Stimulated activated CD4-positive, alpha-beta T cell treated with anti-CD3 and anti-CD28 coated beads, Interleukin-1b, Interleukin-23, amount 100 ng/mL, for 4 hours (primary cell): ENCODE measurements at places on chromosomes 6 and 20.

DNA sequence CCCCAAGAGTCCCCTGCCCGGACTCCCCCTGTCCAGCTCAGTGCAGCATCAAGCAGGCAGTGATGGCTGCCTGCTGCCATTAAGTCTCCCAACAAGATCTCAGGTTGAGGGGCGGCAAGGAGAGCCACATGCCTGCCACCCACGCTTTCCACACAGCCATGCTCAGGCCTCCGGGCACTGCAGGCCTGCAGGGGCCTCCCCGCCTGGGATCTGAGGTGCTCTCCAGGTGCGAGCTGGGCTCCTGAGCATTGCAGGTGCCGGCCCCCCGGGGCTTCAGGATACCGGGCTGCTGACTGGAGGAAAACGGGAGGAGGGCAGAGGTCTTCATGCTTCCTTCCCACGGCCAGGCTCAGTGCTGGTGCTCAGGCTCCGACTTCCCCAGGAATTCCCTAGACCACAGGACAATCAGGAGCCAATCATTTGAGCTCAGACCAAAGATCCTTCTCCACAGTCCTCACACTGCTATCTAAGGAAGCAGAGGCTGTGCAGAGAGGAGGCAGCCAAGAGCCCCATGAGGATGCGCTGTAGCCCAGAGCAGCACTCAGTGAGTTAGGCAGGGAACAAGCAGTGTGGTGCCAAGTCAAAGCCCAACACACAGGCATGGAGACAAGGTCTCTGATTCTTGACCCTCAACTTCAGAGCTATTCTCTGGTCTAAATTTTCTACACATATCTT lies 52.7 kb downstream of the PYGB start:
- DNase-seq: no peak

DNA sequence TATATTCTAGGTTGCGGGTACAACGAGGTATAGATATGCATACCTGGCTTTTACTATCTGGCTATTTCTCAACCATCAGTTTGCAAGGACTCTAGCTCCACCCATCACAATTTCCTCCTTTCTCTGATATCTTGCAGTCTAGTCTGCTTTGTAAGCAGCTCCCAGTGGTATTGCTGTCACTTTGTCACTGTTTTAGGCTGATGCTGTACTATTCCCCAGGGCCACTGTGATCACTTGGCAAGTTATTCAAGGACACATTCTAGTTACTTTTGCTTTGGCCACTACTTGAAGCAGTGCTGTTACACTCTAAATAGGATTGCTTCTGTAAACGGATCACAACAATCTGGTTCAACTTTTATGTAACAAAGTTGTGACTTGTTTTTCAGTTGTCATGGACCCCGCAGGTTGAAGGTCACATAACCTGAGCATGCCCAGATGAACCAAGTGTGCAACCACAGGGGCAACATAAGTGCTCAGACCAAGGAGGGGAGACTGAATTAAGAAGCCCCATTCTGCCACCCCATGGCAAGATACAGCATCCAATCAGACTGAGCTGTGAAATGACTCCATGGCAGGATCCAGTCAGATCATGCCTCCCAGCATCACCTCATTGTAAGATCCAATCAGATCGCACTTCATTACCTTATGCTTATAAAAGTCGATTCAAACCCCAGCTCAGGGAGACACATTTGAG lies 588.4 kb upstream of the CITED2 start:
- no peak for DNase-seq

DNA sequence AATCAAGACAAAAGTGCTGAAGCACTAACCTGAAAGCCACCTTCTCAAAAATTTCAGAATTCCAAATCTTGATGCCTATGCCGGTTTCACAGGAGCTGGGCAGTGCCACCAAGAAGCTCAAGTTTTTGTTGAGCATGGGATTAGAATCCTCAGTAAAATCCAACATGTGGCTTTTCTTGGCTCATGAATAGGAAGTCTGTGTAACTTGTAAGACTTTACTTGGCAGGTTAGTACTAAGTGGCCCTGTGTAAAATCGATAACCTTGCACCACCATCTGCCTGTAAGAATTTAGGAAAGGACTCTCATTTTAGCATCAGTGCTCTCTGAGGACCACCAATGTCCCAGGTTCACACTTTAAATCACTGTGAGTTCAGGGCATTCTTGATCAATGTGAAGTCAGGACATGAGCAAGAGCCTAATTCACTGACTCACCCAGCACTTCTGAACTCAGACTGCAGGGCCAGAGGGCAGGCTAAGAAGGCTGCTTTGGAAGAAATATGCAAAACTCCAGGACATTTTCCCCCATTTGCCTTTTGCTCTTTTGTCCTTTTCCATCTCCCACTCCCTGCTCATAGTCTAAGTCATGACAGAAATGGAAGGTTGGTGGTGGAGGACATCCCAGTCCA lies 113.2 kb downstream of the EDN1 start:
- no peak for DNase-seq

DNA sequence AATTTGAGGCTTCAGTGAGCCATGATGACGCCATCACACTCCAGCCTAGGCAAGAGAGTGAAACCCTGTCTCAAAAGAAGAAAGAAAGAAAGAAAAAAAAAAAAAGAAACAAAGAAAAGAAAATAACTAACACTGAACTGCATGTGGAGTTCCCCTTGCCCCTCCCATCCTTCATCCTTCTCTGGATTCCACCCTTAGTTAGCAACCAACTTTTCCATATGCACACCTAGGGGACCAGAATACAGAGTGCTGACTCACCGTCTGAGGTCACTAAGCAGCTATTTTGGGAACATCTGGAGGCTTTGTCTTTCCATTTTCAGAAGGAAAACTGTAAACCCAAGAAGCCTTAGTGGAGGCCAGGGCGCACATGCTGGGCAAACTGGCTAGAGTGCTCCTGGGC lies 257.4 kb downstream of the MAFB start:
- DNase-seq: no peak

DNA sequence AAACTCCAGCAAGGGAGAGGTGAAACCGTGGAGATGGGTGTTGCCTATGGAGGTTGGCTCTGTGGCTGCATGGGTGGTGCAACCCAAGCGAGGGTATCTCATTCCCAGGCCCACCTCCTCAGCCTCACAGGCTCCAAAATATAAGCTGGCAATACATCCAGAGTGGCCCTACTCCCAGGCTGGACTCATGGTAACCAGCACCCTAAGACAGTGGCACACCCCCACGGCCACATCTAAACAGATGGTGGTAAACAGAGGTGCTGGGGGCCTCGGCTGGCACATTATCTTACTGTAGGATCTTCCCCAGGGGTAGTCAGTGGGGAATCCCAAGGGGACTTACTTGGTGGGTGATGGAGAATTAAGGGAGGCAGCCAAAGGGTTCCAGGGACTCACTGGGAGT lies 33.7 kb upstream of the CCND3 start:
- no peak for DNase-seq

DNA sequence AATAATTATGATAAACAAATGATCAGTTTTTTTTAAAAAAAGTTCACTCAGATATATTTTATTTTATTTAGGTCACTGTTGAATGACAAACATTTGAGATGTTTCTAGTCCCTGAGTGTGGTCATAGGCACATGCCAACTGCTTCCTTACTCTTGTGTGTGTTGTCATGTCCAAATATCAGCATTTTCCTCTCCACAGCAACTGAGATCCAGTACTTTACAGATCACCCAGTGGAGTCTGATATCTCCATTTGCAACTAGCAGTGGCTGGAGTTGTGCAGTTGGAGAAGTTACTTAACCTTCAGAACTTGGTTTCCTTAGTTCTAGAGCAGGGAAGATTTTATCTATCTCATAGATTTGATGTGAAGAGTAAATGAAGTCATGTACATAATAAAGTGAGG lies 101.3 kb downstream of the MYB start:
- DNase-seq: no peak

GRCh38 chr6:74507649-74508048 lies 698.2 kb downstream of the COL12A1 start:
- no peak for DNase-seq

DNA sequence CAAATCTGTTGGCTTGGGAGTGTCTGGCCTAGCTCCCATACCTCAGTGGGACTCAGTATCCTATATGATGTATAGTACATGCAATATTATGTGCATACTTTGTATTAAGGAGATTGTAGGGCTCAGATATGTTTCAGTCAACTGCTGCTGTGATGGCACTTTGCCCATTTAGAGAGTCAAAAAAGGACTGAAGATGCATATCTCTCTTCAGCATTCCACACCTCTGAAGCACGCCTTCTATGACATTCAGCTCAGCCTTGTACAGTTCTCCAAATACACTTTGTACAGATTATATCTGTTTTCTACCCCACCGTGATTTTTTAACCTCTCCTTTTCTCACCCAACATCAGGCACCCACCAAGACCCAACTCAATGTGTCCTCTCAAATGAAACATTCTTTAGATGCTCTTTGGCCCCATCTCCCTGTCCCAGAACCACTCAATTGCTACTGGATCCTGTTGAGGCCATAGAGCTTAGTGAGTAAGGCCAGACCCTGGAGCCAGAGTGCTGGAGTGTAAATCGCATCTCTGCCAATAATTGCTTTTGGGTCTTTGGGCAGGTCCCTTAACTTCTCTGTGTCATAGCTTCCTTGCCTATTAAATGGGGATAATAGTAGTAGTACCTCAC lies 15.6 kb downstream of the ENPP1 start:
- no peak for DNase-seq

- no peak for DNase-seq
These were observed 21.8 kb upstream of the DACT2 start for GRCh38 chr6:168341280-168341900.

GRCh38 chr6:38171997-38172738 lies 352.6 kb downstream of the ZFAND3 start:
- no peak for DNase-seq

DNA sequence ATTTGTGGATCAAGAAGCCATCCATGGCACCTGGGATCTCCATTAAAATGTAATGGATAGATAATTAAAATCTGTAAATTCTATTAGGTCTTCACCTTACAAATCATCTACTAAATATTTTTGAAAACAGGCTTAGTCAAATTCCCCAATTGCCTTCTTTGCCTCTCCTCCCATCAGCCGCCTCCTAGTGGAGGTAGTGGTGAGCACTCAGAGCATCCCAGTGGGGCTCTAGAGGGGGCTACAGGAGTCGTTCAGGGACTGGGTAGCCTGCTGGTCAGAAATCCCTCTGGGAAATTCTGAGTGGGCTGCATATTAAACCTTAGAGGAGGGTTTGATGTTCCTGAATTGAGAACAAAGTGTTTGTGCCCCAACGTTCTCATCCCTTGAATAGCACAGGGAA lies 20.8 kb upstream of the PAX1 start:
- DNase-seq: no peak

DNA sequence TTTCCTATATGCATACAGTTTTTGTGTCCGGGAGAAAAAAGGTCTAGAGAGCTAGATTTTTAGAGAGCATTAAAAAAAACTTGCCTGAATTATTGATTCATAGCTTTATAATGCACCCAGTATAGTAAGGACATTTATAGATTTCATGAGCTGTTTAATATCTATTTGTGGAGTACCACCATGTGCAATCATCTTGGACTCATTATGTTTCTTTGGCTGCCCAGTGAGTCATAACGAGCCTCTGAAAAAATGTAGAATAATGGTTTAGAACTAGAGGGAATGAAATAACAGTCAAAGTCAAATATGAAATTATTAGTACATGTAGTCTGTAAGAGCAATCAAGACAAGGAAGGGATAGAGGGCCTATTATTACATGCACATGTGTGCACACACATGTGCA lies 350.0 kb downstream of the CD83 start:
- no peak for DNase-seq

GRCh38 chr20:57475388-57476083 lies 49.4 kb downstream of the CTCFL start:
- DNase-seq: no peak

DNA sequence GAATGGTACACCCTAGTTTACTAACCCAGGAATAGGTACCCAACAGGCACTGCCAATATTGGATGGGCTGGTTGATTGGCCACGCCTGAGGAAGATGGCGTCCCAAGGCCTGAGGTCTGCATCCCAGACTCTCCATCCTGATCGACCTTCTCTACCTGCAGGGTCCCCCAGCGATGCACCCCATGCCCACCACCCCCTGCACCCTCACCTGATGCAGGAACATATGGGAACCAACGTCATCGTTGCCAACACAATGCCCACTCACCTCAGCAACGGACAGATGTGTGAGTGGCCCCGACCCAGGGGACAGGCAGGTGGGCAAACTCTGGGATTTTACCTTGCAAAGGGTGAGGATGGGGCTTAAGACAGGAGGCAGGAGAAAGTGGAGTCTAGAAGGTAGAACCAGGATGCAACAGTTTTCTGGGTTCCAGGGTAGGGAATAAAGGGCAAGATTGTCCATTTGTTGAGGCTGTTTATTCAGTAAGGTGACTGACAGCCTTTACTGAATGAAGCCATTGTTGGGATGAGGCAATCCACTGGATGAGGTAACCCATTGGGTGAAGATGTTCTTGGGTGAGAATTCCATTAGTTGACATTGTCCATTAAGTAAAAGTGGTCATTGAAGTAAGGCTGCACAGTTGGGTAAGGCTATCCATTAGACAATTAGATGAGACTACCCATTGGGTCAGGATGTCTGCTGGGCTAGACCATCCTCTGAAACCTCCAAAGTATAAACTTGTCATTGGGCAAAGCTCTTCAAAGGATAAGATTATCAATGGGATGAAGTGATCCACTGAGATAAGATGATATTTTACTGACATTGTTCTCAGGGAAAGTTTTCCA lies 47.3 kb upstream of the TTPAL start:
- no peak for DNase-seq

GRCh38 chr20:45229264-45230056 lies 8.3 kb downstream of the SEMG2 start:
- peak; percentile 28 for DNase-seq

GRCh38 chr6:137829641-137830083 lies 37.4 kb upstream of the TNFAIP3 start:
- DNase-seq: no peak

GRCh38 chr6:49342410-49342809 lies 120.6 kb downstream of the MMUT start:
- DNase-seq: no peak
